ENCODE measurements at places on chromosomes 16 and 17.

GRCh38 chr16:28556914-28557320 lies 3.2 kb downstream of the SGF29 start:
- no peak for DNase-seq

DNA sequence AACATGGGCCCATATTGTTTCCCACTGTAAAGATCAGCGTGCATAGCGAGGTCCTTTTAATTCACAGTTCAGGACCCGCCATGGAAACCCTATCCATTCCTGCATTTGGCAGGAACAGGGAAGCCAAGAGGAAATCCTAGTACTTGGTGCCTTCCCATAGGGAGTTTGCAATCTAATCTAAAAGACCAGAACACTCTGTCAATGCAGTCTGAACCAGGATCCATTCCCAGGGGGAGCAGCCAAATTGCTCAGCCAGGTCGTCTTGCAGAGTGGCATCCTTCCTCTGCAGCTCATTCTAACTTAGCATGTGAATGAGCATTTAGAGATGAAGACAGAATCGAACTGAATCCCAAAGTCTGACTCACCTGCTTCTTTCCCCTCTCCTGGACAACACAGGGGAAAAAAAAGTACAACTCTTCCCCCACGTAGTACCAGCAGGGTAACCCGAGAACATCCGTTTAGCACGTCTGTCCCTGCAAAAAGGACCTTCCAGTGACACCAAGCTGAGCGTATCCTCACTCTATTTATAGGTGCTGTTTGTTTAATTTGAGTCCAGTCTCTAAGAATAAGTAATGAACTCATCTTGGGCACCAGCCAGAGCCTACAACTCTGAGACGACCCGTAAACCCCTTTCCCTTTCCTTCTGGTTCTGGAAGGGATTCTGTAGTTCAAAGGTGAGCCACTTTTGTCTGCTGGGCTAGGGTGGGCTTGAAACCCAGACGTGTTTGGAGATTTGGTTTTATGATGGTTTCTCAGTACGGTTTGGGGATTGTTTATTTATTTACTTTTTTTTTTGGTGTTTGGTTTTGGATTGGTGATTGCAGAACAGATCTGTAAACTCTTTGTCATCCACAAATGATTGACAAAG lies 74.5 kb downstream of the ERCC4 start:
- DNase-seq = peak; percentile 50

GRCh38 chr16:59123479-59123878 lies 389.4 kb upstream of the GOT2 start:
- no peak for DNase-seq

DNA sequence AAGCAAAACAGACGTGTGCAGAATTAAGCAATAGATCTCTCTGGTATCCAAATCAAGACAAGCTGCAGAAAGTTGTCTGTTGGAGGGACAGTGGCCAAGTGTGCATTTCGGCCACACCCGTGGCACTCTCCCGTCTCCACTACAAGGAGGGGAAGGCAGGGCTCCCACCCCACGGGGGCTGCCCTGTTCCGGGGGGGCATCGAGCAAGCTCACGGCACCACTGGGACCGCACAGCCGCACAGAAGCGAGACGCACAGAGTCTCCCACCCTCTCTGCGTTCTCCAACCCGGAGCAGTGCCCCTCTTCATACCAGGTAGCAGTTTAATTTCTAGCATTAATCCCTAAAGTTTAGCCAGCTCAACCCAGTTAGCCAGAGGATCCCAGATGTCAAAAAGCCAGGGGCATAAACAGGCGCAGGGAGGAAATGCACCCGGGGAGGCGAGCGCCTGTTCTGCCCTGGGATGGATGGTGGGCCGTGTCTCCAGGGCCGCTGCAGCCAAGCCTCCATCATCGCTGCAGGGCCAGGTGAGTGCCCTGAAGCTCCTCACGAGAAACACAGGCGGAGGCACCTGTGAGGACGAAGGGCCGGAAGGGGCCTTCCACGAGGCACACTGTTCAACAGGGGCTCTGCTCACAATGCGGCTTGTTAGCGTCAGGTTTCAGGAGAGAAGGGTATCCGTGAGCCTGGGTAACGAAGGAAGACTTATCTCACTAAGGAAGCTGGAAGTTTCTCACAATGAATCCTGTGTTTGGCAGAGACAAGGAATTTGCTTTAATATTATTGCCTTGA lies 42.1 kb upstream of the METRNL start:
- DNase-seq = no peak

DNA sequence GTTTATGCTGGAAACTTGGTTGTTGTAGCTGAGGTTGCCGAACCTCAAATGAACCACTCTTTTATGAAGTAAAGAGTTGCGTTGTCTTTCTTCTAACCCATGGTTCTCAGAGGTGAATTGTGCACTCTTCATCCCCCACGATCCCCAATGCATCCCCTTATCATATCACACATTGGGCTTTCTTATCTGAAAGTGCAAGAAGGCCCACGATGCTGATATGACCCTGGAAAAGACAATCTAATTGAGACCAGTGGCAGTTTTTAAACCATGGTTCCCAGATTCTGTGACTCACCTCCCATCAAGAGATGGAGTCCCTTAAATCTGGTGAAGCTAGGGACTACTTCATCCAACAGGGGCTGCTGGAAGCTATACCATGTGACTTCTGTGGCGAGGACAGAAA lies 156.3 kb upstream of the IRX3 start:
- no peak for DNase-seq

DNA sequence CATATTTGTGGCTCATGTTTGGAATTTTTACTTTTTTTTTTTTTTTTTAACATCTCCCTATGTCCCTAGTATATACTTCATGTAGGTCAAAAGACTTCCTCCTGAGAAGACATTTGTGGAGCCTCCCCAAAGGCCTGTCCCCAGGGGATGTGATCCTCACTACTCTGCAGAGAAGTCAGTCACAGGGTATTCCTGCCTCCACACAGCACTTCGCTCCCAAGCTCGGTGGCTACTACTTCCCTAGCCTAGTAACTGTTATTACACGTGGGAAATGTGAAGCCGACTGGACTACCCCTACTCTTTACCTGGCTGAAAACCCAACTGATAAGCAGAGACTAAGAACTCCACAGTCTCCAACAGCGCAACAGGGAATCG lies 116.8 kb downstream of the HIC1 start:
- no peak for DNase-seq

DNA sequence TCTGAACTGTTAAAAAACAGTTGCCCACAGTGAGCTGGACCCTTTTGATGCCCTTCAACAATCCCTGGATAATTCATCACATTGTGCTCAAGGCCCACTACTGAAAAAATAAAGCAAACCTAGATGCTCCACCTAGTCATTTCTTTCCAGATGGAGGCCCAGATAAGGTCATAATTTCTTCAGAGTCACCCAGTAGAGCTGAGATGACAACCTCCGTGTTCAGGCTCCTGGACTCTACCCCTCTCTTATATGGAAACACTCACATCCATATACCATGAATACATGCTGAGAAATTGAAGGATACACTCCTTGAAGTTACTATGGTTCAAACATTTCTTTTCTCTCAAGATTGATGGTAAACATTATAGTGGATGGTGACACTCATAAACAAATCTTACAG lies 2.7 kb upstream of the ABCA3 start:
- no peak for DNase-seq

DNA sequence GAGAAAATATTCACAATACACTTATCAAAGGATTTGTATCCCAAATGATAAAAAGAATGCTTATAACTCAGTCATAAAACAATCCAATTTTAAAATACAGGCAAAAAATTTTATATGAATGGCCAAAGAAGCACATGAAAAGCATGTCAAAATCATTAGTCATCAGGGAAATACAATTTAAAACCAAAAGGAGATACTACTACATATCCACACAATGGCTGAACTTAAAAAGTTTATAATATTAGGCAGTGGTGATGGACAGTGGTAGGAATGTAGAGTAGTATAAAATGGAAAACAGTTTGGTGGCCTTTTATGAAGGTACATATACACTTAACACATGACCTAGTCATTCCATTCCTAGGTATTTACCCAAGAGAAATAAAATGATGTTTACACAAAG lies 12.2 kb downstream of the CMC2 start:
- no peak for DNase-seq

GRCh38 chr16:89137666-89138512 lies 33.7 kb upstream of the CDH15 start:
- DNase-seq = no peak

- DNase-seq = no peak
These were observed 46.8 kb upstream of the B4GALNT2 start for GRCh38 chr17:49085565-49086315.

DNA sequence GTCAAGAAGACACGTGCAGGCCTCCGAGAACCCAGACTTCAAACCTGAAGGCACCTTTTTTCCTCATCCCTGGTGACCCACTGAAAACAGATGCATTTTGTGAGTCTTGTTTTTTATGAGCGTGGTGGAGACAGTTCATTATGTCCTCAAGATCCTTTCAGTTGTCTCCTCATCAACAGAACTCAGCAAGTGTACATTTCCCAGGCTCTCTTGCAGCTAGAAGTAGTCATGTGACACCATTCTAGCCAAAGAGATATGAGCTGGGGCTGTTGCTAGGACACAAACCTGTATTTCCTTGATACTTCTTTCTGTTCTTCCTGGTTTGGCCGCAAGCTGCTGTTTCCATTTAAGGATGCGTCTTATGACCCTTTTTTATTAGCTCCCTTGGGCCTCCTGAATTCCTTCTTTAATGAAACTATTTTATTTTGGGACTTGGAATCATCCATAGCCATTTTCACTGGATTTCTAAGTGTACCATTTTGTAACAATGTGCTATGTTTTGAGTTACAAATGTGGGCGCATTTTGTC lies 135.7 kb upstream of the FOXF1 start:
- no peak for DNase-seq

- no peak for DNase-seq
These were observed 210.3 kb downstream of the GRIN2A start for GRCh38 chr16:9971907-9972306.

DNA sequence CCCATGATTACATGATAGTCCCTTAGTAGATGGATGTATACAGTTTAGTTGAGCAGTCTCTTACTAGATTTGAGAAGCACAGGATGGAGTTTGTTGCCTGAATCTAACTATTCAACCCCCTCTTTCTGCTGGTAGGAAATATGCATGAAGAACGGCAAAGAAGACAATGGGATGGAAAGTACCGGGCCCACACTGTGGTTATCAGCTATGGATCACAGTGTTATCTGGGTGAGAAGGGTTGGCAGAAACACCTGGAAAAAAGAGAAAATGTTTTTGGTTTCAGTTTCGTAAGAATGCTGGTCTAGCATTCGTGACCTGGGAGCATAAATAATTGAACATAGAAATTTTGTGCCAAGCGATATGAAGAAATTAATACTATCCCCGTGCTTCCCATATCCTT lies 53.1 kb downstream of the ANKFN1 start:
- no peak for DNase-seq

- DNase-seq = no peak
These were observed 51.8 kb upstream of the IL34 start for GRCh38 chr16:70594569-70594968.

All from NCI-H774 (cell line).